ENCODE measurements at places on chromosomes 7 and 10.

GRCh38 chr10:97388152-97388551 lies 13.0 kb downstream of the RRP12 start:
- H3K27me3 ChIP-seq = no peaks in the 10 kb centered on the region
- no peak for DNase-seq
- H3K27ac ChIP-seq = no peak overlapping the region
- no peaks in the 10 kb centered on the region for H3K36me3 ChIP-seq
- H3K4me1 ChIP-seq = no peaks in the 10 kb centered on the region

DNA sequence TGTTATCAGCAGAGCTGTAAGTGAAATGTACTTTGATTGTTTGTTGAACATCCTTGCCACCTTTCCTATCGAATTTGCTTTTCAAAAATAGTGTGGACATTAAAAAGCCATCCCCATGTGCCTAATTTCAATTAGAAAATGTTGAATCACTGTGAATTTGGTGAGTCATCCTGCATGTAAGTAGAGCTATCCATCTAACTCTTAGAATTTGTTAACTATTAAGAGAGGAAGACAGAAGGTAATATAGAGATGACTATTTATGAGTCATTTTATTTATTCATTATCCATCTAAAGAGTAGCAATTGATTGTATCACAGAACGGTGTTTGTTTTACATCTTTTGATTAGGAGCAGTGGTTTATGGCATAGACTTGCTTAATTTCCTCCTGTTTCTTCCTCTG lies 154.7 kb downstream of the MGMT start:
- no peak overlapping the region for H3K27ac ChIP-seq
- no peaks in the 10 kb centered on the region for H3K27me3 ChIP-seq
- H3K4me1 ChIP-seq = no peaks in the 10 kb centered on the region
- no peaks in the 10 kb centered on the region for H3K36me3 ChIP-seq

GRCh38 chr7:98225913-98226614 lies 14.8 kb downstream of the BHLHA15 start:
- DNase-seq = no peak
- no peak overlapping the region for H3K27ac ChIP-seq
- H3K4me1 ChIP-seq = no peaks in the 10 kb centered on the region
- no peak overlapping the region for H3K4me3 ChIP-seq

DNA sequence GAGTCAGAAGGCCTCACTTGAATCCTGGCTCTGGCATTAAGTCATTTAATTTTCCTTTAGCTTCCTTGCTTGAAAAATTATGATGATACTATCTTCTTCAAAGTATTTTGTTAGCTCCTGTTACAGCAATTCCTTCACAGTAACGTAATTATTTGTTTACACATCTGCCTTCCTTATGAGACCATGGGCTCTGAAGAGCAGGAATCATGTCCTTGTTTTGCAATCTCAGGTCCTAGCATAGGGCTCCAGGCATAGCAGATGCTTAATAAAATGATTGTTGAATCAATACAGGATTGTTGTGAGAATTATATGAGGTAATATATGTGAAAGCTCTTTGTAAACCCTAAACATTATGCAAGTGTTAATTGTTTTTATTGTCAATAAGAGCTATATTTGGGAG lies 25.5 kb downstream of the KLHDC10 start:
- no peak overlapping the region for H3K27ac ChIP-seq
- H3K4me1 ChIP-seq = no peaks in the 10 kb centered on the region
- no peak overlapping the region for H3K4me3 ChIP-seq
- no peak for DNase-seq
- H3K27me3 ChIP-seq = no peaks in the 10 kb centered on the region

DNA sequence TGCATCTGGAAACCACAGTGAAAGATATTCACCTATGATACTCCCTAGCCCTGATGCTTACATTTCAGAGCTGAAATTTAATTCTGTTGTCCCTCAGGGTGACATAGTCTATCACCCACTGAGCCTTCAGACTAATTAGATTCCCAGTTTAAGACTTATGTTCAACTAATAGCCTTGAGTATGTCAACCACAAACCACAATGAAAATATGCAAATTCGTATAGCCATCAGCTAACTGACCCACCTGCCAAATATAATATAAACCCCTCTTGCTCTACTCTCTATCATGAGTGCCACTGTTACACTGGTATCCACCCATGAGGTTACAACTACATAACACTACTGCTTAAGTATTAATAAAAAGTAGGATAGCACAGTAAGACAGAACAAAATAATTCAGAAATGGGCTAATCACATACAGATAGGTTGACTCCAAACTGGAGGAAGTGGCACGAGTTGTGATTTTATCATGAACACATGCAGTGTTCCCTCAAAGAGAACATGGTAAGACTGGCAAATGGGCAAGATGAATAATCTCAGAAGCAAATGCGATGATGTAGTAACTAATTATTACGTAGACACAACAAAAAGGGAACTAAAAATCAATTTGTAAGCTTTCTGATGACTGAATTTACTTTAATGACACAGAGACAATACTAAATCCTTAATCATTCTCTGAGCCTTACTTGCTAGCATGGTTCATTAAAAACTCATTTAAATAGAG lies 290.6 kb downstream of the PARD3 start:
- no peak overlapping the region for H3K27ac ChIP-seq
- no peaks in the 10 kb centered on the region for H3K4me1 ChIP-seq
- no peaks in the 10 kb centered on the region for H3K27me3 ChIP-seq
- H3K4me3 ChIP-seq = no peak overlapping the region
- no peaks in the 10 kb centered on the region for H3K36me3 ChIP-seq
- no peak for DNase-seq

- H3K4me1 ChIP-seq = peaks cover 49% of the 10 kb centered on the region
- no peak overlapping the region for H3K27ac ChIP-seq
- H3K27me3 ChIP-seq = no peaks in the 10 kb centered on the region
- no peak for DNase-seq
- peaks cover 3% of the 10 kb centered on the region for H3K36me3 ChIP-seq
- no peak overlapping the region for H3K4me3 ChIP-seq
Observed at GRCh38 chr7:1040790-1041189, 3.6 kb upstream of the GPR146 start.

- H3K27ac ChIP-seq = no peak overlapping the region
- H3K4me1 ChIP-seq = no peaks in the 10 kb centered on the region
- H3K36me3 ChIP-seq = no peaks in the 10 kb centered on the region
- no peak overlapping the region for H3K4me3 ChIP-seq
- H3K27me3 ChIP-seq = no peaks in the 10 kb centered on the region
Observed at GRCh38 chr10:59240582-59241183, 64.2 kb downstream of the PHYHIPL start.

DNA sequence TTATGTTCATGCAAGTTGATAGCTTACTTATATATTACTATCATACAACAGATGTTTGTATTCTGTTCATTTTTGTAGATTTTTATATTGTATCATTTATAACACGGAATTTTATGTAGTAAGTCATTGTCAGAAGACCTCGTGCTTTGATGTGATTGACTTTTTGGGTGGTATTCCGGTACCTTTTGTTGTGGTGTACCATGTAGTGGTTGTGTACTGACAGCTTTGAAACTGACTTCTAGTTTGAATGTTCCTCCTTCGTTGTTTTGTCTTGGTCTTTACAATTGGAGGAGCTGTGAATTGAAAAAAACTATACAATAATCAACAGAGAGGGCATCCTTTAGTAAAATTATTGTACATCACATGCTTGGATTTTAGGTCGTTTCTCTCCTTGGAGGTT lies 61.5 kb downstream of the WAC start:
- H3K4me1 ChIP-seq = peaks cover 49% of the 10 kb centered on the region
- H3K27me3 ChIP-seq = no peaks in the 10 kb centered on the region
- DNase-seq = no peak
- H3K36me3 ChIP-seq = no peaks in the 10 kb centered on the region

GRCh38 chr7:82032901-82033300 lies 263.1 kb upstream of the HGF start:
- H3K27ac ChIP-seq = no peak overlapping the region
- H3K4me3 ChIP-seq = no peak overlapping the region
- H3K4me1 ChIP-seq = no peaks in the 10 kb centered on the region
- DNase-seq = no peak

DNA sequence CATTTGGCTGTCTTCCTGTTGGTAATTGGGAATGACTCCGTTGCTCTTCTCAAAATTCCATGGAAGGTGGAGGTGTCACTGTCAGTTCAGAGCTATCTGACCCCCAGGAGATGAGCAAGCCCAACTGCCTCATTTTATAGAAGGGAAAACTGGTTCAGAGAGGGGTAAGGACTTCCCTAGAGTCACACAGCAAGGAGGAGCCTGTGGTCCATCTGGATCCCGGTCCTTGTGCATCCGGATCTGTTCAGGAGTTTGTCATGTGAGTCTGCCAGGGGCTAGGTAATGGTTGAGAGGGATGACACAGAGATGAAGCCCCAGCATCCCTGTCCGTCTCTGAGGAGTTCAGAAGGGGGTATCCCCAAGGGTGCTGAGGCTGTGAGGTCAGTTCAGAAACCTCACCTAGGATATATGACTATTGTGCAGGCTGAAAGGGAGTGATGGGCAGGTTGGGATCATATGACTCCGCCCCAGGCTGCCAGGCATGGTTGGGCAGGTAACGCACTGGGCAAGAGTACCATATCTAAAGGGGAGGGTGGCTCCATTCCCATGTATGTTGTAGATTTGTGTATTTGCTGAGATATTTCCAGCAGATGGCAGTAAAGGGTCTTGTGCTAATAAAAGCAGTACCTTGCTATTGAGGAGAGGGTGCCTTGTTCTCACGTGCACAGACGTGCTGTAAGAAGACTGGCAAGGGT lies 16.0 kb upstream of the SLC29A3 start:
- no peaks in the 10 kb centered on the region for H3K4me1 ChIP-seq
- H3K36me3 ChIP-seq = no peaks in the 10 kb centered on the region
- H3K27ac ChIP-seq = no peak overlapping the region
- no peak overlapping the region for H3K4me3 ChIP-seq
- H3K27me3 ChIP-seq = no peaks in the 10 kb centered on the region

DNA sequence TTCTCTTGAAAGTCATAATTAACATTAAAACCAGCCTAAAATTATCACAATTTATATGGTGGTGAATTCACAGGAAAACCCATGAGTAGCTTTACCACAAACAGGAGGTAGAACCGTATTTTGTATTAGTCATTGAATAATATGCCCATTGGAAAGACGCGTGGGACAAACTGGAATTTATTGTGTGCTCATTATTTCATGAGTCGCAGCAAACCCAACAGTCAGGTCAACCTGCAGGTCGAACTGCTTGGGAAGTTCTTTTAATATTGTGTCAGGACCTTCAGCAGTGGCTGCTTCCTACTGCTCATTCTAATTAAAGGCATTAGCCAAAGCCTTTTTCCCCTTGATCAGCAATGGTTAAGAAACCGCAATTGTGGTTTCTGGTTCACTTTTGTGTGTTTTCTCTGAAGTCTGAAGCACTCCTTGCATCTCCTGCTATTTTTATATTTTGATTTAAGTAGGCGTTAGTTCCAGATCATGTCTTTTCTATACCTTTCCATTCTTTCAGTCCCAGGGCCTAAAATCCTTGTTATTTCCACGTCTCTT lies 100.1 kb downstream of the RAB11FIP2 start:
- no peaks in the 10 kb centered on the region for H3K4me1 ChIP-seq
- H3K27ac ChIP-seq = no peak overlapping the region
- no peaks in the 10 kb centered on the region for H3K36me3 ChIP-seq

- no peak for DNase-seq
- no peaks in the 10 kb centered on the region for H3K27me3 ChIP-seq
- H3K4me3 ChIP-seq = no peak overlapping the region
- H3K27ac ChIP-seq = no peak overlapping the region
- H3K4me1 ChIP-seq = no peaks in the 10 kb centered on the region
Observed at GRCh38 chr10:24762966-24763623, 39.4 kb upstream of the ARHGAP21 start.

GRCh38 chr10:23978317-23978716 lies 230.6 kb upstream of the KIAA1217 start:
- H3K4me1 ChIP-seq = no peaks in the 10 kb centered on the region
- no peak overlapping the region for H3K4me3 ChIP-seq
- H3K27ac ChIP-seq = no peak overlapping the region
- no peak for DNase-seq
- no peaks in the 10 kb centered on the region for H3K27me3 ChIP-seq

DNA sequence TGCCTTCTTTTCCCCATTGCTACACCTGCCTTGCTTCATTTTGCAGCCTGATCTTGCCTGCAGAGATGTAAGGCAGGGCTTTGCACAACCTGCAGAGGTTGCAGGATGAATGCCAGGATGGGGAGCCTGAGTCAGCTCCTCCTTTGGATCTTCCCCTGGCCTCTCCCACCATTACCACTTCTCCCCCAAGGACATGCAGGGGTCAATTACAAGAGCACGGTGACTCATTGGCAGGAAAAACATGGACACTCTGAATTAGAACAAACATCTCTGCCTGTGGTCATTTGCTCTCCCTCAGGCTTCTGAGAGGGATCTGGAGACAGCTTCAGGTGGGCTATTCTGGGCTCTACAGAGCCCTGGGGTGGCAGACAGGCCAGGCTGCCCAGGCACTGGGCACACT lies 89.2 kb downstream of the HERPUD2 start:
- peak; percentile 32 for DNase-seq
- H3K4me1 ChIP-seq = no peaks in the 10 kb centered on the region
- H3K27ac ChIP-seq = no peak overlapping the region
- H3K36me3 ChIP-seq = no peaks in the 10 kb centered on the region
- H3K4me3 ChIP-seq = no peak overlapping the region

- peak overlapping the region; percentile 3 for H3K4me3 ChIP-seq
- H3K27ac ChIP-seq = no peak overlapping the region
- H3K36me3 ChIP-seq = no peaks in the 10 kb centered on the region
Observed at GRCh38 chr7:91043924-91044645, 220.1 kb upstream of the FZD1 start.

DNA sequence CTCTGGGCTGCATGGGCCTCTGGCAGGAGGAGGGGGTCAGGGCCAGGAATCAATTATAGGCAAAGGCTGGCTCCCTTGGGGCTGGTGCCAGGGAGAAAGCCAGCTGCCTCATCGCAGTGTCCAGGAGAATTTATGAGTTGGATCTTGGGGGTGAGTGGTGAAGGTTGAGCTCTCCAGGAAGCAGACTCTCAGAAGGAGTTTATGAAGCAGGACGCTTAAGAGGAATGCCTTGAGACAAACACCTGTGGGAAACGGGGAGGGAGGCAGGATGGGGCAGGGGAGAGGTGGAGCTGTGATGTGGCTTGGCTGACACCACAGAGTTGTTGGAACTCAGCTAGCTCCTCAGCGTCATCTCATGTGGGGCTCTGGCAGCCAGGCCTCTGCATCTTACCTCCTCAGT lies 428.5 kb downstream of the RPS24 start:
- no peak overlapping the region for H3K4me3 ChIP-seq
- H3K27ac ChIP-seq = no peak overlapping the region
- no peaks in the 10 kb centered on the region for H3K36me3 ChIP-seq

DNA sequence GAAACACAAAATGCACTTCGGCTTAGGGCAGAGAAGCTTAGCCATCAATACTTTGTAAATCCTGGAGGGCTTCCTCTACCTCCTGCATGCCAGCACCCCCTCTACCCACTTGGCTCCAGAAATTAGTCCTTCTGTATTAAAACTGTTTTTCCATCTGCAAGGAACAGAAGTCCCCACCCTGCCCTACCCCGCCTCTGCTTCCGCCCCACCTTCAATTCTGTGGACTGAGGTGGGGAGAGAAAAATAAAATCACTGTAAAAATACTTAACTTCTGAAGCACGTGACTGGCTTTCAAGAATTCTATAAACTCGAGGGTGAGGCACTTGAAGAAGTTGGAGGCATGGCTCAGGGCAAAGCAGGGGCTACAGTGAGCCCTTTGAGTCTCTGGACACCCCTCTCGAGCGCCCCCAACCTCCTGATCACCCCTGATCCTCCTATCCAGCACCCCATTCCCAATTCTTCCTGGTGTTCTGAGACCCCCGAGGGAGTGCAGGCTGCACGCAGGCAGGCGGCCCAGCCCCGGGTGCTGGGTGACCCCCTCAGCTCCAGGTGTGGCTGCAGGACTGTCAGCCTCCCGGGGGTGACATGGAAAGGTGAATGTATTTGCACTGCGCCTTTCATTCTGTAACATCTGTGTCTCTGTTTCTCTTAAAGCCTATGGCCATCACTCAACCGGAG lies 7.3 kb upstream of the KIAA1217 start:
- peaks cover 19% of the 10 kb centered on the region for H3K4me1 ChIP-seq
- H3K27ac ChIP-seq = no peak overlapping the region
- H3K36me3 ChIP-seq = no peaks in the 10 kb centered on the region
- no peak overlapping the region for H3K4me3 ChIP-seq
- no peak for DNase-seq
